ENCODE measurements at places on chromosomes 5 and 9. TPM values are rescaled to one million over a fixed set of nuclear protein-coding genes. Genes with fewer than 3 reads are reported as not detected.

DNA sequence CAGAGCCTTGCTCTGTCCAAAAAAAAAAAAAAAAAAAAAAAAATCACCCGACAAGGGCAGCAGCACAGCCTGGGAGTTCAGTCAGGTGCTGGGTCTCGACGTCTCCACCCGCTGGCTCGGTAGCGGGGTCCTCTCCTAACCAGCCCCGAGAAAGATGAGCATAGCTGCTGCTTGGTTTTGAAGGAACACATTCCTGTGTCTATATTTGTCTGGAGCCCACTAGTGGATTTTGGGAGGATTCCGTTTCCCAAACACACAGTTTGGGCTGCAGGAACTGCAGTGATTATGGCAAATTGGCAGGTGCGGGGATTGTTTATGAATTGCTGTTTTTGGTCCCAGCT, 1.2 kb downstream of the OTULINL start:
- no peak overlapping the region for H3K27ac ChIP-seq
- no peak for DNase-seq
- peak overlapping the region; percentile 63 for H3K4me3 ChIP-seq
- peaks cover 15% of the 10 kb centered on the region for H3K27me3 ChIP-seq
- H3K36me3 ChIP-seq: no peaks in the 10 kb centered on the region

GRCh38 chr9:91062281-91062680, 260.7 kb downstream of the SYK start:
- H3K4me1 ChIP-seq: peaks cover 42% of the 10 kb centered on the region
- H3K4me3 ChIP-seq: no peak overlapping the region
- DNase-seq: peak; percentile 46

GRCh38 chr5:7794311-7794710, 56.6 kb downstream of the CFAP90 start:
- no peaks in the 10 kb centered on the region for H3K27me3 ChIP-seq
- no peak overlapping the region for H3K4me3 ChIP-seq
- no peak for DNase-seq
- no peaks in the 10 kb centered on the region for H3K36me3 ChIP-seq

- H3K36me3 ChIP-seq: no peaks in the 10 kb centered on the region
- no peaks in the 10 kb centered on the region for H3K27me3 ChIP-seq
- H3K27ac ChIP-seq: no peak overlapping the region
These were observed 21.6 kb downstream of the CSF1R start for GRCh38 chr5:150064681-150065220.

GRCh38 chr9:131605770-131606590, 60.7 kb downstream of the PRRT1B start:
- no peaks in the 10 kb centered on the region for H3K27me3 ChIP-seq
- peaks cover 47% of the 10 kb centered on the region for H3K36me3 ChIP-seq
- no peak for DNase-seq
- H3K4me1 ChIP-seq: peaks cover 31% of the 10 kb centered on the region

DNA sequence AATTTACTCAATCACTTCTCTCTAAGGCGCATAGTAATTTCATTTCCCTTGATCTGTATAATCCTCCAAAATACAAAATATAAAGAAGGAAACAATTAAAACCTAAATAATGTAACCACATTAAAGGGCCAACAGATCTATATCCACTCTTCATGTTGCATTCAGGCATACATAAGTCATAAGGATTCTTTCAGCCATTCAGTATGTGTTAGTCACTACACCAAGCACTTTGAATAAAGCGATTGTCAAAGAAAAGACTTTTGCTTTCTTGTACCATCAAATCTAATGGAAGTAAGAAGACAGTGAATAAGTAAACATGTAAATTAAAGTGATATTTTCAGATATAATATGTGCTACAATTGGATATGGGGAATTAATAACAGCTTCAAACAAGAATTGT, 569.2 kb upstream of the PTPRD start:
- no peak overlapping the region for H3K4me3 ChIP-seq
- no peaks in the 10 kb centered on the region for H3K36me3 ChIP-seq
- no peaks in the 10 kb centered on the region for H3K4me1 ChIP-seq
- no peak for DNase-seq
- H3K27ac ChIP-seq: no peak overlapping the region

DNA sequence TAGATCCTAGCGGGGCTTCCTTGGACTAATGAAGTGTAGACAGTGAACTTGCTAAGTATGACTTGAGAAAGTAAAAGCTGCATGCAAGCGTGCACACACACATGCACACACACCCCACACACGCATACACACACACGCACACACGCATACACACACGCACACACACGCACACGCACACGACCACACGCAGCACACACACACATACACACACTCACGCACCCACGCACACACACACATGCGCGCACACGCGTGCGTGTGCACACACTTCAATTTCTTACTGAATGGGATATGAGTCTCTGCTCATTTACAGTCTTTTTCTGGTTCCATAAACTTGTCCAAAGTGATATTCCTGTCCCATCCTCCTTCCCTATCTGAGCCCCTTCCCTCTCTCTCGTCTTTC, 41.2 kb downstream of the MSX2 start:
- H3K36me3 ChIP-seq: no peaks in the 10 kb centered on the region
- H3K27ac ChIP-seq: no peak overlapping the region
- no peak for DNase-seq
- H3K27me3 ChIP-seq: no peaks in the 10 kb centered on the region
- no peaks in the 10 kb centered on the region for H3K4me1 ChIP-seq

DNA sequence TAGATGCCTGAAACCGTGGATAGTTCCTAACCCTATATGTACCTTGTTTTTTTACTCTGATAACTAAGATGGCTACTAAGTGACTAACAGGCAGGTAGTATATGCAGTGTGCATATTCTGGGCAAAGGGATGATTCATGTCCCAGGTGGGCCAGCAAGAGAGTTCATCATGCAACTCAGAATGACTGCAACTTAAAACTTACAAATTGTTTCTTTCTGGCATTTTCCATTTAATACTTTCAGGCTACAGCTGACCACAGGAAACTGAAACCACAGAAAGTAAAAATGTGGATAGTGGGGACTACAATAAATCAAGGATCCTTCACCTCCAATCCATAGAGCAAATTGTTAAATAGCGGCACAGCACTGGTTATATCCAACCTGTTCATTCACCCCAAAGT, 30.7 kb upstream of the VCAN start:
- DNase-seq: no peak
- no peak overlapping the region for H3K27ac ChIP-seq
- no peak overlapping the region for H3K4me3 ChIP-seq
- no peaks in the 10 kb centered on the region for H3K36me3 ChIP-seq
- no peaks in the 10 kb centered on the region for H3K4me1 ChIP-seq

- no peak for DNase-seq
- H3K4me3 ChIP-seq: no peak overlapping the region
- H3K4me1 ChIP-seq: no peaks in the 10 kb centered on the region
- no peak overlapping the region for H3K27ac ChIP-seq
- no peaks in the 10 kb centered on the region for H3K27me3 ChIP-seq
These were observed 91.5 kb upstream of the PHF24 start for GRCh38 chr9:34866614-34867013.

- no peak overlapping the region for H3K4me3 ChIP-seq
- no peak overlapping the region for H3K27ac ChIP-seq
- no peaks in the 10 kb centered on the region for H3K27me3 ChIP-seq
- DNase-seq: no peak
- H3K36me3 ChIP-seq: no peaks in the 10 kb centered on the region
- H3K4me1 ChIP-seq: no peaks in the 10 kb centered on the region
These were observed 75.5 kb downstream of the PPP2R2B start for GRCh38 chr5:146802945-146803522.

DNA sequence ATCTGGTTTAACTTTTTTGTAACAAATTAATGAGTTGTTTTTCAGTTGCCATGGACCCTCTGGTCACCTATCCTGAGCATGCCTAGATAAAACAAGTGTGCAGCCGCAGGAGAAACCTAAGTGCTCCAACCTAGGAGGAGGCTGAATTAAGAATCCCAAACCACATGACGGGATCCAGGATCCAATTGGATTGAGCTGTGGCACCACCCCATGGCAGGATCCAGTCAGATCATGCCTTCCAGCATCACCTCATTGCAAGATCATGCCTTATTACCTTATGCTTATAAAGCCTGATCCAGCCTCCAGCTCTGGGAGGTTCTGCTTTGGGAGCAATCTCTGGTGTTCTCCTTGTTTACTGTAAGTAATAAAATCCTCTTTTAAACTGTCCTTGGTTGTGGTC, 662.0 kb downstream of the TLR4 start:
- H3K4me1 ChIP-seq: no peaks in the 10 kb centered on the region
- no peaks in the 10 kb centered on the region for H3K36me3 ChIP-seq
- no peaks in the 10 kb centered on the region for H3K27me3 ChIP-seq
- no peak overlapping the region for H3K27ac ChIP-seq

GRCh38 chr9:35103660-35104191, 795 bp upstream of the STOML2 start:
- H3K4me1 ChIP-seq: peaks cover 15% of the 10 kb centered on the region
- H3K4me3 ChIP-seq: peak overlapping the region; percentile 76
- DNase-seq: no peak
- H3K27me3 ChIP-seq: no peaks in the 10 kb centered on the region
- H3K36me3 ChIP-seq: peaks cover 70% of the 10 kb centered on the region

DNA sequence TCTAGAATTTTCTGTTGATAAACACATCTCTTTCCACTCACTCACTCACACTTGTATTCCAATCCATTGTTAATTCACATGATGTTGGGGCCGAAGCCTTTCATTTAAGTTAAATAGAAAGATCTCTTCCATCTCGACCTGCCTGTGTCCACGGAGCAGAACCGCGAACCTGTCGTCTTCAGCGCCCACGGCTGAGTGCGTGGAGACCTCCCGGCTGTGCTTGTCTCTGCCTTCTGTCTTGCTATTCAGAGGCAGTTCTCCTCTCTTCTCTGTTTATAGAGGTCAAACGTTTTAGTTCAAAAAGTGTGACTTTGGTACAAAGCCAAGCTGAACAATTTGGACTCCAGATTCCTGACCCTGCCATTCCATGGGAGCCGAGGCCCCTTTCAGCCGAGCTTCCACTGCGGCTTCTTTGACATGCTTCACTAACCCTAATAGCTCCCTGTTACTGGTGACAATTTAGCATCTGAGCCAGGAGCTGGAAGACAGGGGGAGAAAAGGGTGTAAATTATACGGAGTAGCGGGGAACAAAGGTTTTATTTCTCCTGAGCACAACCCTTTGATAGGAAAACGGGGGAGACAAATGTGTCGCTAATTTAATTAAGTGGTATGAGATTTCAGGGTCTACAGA, 314.4 kb upstream of the IRX4 start:
- H3K4me1 ChIP-seq: no peaks in the 10 kb centered on the region
- H3K27me3 ChIP-seq: peaks cover 5% of the 10 kb centered on the region
- H3K4me3 ChIP-seq: no peak overlapping the region
- H3K27ac ChIP-seq: no peak overlapping the region

DNA sequence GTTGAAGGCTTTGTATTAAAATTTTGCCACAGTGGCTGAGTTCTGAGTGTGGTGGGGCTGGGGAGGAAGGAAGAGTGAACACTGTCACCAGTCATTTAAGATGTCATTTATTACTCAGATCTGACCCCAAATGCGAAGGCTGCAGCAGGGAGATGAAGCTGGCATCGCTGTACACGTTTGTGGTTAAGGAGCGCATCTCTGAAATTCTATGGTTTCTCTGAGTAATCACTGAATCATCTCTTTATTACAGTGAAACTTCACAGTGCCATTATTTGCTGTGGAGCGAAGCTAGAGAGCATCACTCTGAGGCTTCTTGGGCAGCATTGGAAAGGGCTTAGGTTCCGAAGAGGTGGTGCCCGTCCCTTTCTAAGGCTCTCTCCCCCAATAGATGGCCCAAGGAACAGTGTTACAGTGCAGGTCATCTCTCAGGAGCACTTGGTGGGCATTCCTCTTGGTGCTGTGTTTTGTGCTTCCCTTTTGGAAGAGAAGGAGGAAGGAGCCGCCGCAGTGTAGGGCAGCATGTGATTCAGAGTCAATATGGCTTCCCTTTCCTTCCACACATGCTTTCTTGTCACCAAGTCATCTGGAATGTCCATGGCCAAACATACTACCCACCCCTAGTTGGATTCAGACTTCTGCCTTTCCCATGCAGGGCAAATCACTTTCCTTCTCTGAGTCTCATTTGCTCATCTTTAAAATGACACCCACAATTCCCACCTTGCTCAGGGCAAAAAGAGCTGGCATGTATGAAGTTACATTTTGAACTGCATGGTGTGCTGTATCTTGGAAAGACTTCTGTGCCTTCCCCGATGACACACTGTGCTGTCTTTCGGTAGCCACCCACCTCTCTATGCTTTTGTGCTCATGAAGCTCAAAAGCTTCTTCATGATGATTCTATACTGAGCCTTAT, 9.3 kb upstream of the TEX48 start:
- no peak for DNase-seq
- no peaks in the 10 kb centered on the region for H3K27me3 ChIP-seq
- no peak overlapping the region for H3K27ac ChIP-seq
- H3K36me3 ChIP-seq: no peaks in the 10 kb centered on the region
- no peak overlapping the region for H3K4me3 ChIP-seq

GDF9 gene
- not detected for total RNA-seq

DNA sequence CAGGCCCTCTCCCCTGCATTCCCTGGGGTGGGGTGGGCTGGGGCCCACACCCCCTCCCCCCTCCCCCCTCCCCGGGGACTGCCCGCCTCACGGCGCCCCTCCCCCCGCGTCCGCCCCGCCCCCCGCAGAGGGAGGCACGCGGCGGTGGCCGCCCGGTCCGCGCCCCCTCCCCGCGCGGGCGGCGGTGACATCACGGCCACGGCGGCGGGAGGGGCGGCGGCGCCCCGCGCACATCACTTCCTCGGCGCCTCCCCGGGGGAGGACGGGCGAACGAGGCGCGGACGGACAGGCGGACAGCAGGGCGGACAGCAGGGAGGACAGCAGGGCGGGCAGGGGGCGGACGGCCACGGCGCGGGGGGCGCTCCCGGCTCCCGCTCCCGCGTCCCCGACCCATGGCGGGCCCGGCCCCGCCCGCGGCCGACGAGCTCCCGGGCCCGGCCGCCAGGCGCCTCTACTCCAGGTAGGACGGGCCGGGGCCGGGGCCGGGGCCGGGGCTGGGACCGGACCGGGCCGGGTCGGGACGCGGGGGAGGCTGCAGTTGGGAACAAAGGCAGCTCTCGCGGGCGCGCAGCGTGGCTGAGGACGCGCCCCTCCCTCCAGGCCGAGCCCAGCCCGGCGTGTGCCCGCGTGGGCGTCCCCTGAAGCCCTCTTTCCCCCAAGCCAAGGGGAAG, at the start of gene GPSM1:
TSS of gene GPSM1 (plus strand) at position 236 of the 671 bp plus-strand sequence. CDS start at position 393, 157 bp downstream.
- peaks cover 6% of the 10 kb centered on the region for H3K27me3 ChIP-seq
- peak within 1 kb of the TSS; percentile 39 for H3K27ac ChIP-seq
- H3K4me1 ChIP-seq: peaks cover 11% of the 10 kb centered on the region
- DNase-seq: no peak

DNA sequence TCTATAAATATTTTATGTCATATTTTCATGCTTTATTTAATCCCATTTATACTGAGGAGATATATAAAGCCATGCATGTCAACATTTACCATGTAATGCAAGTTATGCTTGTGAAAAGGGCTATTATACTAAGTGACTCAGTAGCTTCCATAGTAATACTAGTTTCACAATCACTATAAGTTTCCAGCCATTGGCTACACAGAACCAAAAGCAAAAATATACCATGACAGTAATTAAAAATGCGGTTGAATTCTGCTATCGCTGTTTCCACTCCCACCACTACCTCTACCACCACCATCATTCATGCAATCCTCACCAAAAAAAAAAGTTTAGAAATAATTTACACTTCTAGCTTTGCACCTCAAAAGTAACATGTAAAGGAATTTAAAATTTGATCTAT, 60.2 kb downstream of the MLLT3 start:
- H3K27ac ChIP-seq: no peak overlapping the region
- peaks cover 25% of the 10 kb centered on the region for H3K4me1 ChIP-seq
- no peaks in the 10 kb centered on the region for H3K36me3 ChIP-seq
- H3K27me3 ChIP-seq: no peaks in the 10 kb centered on the region
- DNase-seq: no peak
- no peak overlapping the region for H3K4me3 ChIP-seq

- no peak overlapping the region for H3K27ac ChIP-seq
- H3K27me3 ChIP-seq: peaks cover 3% of the 10 kb centered on the region
- no peak overlapping the region for H3K4me3 ChIP-seq
- no peaks in the 10 kb centered on the region for H3K36me3 ChIP-seq
- no peak for DNase-seq
These were observed 21.5 kb upstream of the ASS1 start for GRCh38 chr9:130423272-130423671.

ATG12 gene
- total RNA-seq: 31.1 TPM
